ENCODE measurements at places on chromosomes 16 and 17.

- DNase-seq: no peak
Observed at GRCh38 chr17:76160896-76161528, 20.0 kb upstream of the FOXJ1 start.

- DNase-seq: no peak
Observed at GRCh38 chr17:80071116-80071841, 30.1 kb upstream of the GAA start.

DNA sequence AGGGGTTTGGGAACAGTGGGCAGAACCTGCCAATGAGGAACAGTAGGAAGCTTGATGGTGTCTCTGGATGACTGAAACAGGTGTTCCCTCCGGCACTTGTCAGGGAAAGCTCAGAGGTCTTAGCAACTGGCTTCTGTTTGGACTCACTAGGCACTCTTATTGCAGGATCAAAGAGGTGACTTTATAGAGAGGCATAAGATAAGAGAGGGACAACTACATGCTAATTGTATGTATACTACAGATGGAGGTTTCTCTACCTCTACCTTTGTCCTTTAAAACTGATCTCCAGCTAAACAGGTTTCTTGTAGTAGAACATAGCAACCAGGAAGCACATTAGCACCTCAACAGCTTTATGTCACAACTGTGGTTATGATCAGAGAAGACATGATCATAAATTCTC, 7.6 kb downstream of the CNTD1 start:
- DNase-seq: no peak

DNA sequence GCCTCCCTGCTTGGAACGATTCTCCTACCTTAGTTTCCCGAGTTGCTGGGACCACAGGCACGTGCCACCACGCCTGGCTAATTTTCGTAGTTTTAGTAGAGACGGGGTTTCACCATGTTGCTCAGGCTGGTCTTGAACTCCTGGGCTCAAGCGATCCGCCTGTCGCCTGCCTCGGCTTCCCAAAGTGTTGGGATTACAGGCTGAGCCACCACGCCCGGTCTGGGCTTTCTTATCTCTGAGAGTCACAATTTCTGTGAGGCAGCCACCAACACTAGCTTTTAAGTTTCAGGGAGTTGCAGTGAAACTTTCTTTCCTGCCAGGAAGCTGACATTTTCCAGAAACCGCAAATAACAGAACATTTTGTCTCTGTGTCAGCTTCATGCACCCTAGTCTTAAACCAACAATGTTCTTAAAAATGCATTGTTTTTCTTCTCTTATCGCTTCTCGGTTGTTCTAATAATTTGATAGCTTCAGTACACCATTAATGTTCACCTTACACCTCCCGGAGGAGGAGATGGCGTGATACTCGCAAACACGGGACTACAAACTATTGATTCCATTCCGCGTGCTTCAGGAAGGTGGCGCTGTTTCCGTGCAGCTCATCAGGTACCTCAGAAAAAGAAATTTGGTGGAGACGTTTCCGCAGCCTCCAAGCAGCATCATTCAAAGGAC, 7.4 kb upstream of the DHRS7B start:
- no peak for DNase-seq

- no peak for DNase-seq
Observed at GRCh38 chr17:62692721-62693431, 65.4 kb downstream of the MRC2 start.

DNA sequence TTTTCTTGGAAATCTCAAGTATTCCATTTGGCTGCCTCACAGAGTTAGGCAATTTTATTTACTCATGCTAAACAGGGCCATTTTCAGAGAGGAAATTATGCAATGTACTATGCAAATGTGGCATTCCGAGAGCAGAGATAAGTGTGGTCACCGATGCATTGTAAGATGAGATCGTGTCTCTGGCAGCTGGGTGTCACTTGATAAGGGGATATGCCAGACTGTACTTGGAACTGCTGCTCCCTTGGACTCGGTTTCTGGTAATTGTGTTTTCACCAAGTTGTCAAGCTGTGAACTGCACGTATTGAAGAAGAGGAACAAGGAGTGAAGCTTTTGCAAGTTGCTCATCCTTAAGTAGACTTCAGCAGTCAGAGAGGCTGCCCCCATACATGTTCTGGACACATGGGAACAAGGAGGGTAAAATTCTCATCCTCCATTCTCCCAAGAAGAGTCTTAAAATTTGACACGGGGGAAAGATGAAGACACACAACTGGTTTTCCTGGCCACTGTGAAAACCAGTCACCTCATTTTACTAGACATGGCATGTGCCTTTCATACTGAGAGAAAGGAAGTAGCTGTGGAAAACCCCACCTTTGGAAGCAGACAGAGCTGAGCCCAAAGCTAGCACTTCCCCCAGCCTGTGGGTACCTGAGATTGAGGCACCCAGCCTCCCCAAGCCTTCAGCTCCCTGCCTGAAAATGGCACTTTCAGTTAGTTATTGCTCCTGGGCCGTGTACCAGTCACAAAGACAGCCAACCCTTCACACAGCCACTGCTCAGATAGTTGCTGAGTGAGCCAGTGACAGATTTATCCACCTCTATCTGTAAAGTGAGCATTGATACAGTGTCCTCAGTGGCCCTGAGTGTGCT, 150.7 kb downstream of the SOCS1 start:
- DNase-seq: no peak

Measured in H1 (cell line).